Stimulated activated CD8-positive, alpha-beta memory T cell treated with anti-CD3 and anti-CD28 coated beads, Interleukin-15, amount 100 ng/mL, for 1 hour (primary cell): ENCODE measurements at places on chromosomes 2 and 18.

DNA sequence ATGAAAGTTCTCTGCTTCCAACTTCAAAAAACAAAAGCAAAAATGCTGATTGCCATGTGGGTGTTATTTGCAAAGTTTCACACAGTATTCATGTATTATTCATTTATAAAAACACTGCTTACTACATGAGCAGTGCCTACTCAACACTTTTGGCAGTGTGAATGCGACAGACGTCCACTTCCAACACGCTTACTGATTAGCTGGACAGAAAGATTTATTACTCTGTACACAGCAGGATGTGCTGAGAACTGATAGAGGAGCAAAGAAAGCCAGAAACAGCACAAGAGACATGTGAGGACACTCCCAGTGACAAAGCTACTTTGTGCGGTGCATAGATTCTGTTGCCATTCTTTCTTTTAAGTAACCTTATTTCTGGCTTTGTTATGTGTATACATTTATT is 258.8 kb downstream of the DLGAP1 start:
- no peak for DNase-seq

DNA sequence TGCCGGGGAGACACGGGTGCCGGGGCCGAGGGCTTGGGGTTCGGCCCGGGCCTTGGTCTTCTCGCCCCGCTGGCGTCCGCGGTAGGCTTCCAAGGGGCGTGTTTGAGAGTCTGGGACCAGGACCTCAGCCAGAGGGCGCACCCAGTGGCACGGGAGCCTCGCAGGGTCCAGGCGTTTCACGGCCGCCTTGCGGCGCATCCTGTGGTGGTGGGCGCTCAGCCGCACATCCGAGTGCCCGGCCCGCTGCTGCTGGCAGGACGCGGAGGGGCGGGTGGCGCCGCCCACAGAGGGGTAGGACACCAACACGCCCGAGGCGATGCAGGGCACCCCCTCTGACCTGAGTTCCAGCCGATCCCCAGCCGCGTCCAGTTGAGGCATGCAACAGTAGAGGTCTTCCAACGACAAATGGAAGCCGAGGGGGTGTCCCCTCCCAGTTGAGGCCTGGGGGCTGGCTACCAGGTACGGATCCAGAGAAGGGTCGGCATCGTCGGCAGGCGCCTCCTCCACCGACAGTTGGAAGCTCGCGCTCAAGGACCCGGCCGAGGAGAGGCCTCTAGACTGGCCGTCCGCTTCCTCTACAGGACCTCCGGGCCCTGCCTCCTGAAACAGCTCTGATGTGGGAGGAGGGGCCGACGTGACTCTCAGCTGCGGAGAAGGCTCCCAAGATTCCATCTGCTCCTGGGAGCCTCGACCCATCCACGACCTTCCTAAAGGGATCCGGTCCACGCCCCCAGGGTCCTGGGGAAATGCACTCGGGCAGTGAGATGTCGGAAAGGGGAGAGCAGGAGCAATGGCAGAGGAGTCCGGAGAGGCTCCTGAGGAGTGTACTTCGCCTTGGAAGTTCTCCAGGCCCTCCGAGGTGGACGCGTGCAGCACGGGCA is 6.3 kb downstream of the C2orf81 start:
- no peak for DNase-seq

DNA sequence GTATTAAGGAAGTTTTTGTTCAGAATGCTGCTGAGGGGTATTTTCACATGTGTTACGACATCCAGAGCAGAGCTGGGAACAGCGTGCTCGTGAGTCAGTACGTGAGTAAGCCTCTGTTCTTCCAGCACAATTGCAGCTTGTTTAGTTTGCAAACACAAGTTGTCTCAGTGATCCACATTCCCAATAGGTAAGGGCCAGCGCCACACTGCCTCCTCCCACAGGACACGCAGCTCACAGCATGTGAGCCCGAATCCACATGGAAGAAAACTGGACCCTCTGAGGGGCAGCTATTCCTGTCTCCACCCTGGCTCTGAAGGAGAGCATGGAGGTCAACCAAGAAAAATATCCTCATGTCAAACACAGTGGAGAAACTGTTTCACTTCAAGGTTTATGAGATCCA is 173.9 kb upstream of the PID1 start:
- no peak for DNase-seq

DNA sequence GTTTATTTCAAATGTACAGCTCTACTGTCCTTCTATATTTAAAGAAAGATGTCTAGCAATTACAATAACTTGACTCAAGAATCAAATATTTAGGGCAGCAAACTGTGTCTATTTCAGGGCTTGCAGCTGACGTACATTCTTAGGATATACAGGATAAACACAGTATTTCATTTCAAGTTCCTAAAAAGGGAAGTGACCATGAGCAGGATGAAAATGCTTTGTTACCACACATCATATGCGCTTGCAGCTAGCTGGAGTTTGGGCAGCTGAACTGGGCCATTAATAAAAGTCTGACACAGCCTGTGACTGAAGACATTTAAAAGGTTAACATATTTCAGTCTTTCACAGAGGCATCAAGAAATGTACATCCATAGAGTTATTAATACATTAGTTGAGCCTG is 264.6 kb upstream of the TRIB2 start:
- no peak for DNase-seq
